ENCODE measurements at places on chromosomes 12 and 14.
A peak's percentile ranks its signal among the peaks of the same experiment; 100 is the strongest.

- no peak for DNase-seq
These were observed 60.4 kb downstream of the RASSF8 start for GRCh38 chr12:26018926-26019325.

GRCh38 chr14:65006261-65006721 is 19.6 kb downstream of the FNTB start:
- no peak for DNase-seq

DNA sequence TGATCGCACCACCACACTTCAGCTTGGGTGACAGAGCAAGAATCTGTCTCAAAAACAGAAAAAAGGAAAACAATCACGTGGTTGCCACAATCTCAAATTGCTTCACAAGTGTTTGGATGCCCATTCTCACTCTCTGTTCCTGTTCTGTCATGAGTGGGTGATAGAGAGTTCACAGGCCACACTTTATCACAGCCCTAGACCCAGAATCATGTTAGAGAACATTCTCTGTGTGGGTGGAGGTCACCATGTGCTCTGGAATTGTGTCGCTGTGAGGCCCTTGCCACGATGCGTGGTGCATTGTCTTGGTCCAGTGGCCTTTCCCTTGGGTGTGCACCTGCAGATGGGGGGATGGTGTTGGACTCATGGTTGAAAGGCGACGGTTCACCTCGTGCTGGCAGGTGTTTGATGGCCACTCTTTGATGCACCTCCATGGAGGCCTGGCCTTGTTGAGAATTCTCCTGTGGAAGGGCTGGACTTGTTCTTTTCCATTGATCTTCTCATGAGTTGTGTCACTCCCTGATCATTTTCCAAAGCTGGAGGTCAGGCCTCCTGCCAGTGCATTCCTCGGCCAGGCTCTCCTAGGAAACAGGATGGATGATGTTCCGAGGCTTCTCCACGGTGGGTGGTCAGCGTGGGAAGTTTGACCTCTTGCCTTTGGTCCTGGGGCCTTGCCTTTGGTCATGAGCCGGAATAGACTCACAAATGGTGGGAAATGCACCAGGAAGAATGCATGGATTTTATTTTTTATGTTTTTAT is 91.9 kb downstream of the SLC24A4 start:
- no peak for DNase-seq

GRCh38 chr12:58481811-58482210 is 438.5 kb downstream of the LRIG3 start:
- DNase-seq: no peak

GRCh38 chr12:85625467-85625866 is 210.7 kb downstream of the RASSF9 start:
- no peak for DNase-seq

DNA sequence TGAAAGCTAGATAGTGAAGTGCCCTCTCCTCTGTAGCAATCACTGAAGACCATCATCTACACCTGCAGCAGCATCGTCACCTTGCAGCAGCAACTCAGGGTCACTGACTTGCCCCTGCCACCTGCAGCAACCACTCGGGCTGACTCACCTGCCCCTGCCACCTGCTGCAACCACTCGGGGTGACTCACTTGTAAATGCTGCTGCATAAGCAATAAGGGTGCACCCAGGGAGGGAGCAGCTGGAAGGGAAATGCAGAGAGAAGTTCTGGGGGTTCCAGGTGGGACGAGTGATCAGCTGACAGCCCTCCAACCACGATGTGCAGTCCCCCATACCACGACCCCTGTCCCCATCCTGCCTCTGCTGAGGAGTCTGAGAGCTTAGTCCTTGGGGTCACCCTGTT is 357.1 kb upstream of the SFSWAP start:
- DNase-seq: no peak

- DNase-seq: peak; percentile 84
These were observed at the start of gene NDUFA12 for GRCh38 chr12:95003213-95003920. TSS of gene NDUFA12 (minus strand) at chr12:95003697. CDS start at chr12:95003680, 17 bp downstream.

GRCh38 chr14:92692822-92693226 is 55.6 kb downstream of the LGMN start:
- no peak for DNase-seq

DNA sequence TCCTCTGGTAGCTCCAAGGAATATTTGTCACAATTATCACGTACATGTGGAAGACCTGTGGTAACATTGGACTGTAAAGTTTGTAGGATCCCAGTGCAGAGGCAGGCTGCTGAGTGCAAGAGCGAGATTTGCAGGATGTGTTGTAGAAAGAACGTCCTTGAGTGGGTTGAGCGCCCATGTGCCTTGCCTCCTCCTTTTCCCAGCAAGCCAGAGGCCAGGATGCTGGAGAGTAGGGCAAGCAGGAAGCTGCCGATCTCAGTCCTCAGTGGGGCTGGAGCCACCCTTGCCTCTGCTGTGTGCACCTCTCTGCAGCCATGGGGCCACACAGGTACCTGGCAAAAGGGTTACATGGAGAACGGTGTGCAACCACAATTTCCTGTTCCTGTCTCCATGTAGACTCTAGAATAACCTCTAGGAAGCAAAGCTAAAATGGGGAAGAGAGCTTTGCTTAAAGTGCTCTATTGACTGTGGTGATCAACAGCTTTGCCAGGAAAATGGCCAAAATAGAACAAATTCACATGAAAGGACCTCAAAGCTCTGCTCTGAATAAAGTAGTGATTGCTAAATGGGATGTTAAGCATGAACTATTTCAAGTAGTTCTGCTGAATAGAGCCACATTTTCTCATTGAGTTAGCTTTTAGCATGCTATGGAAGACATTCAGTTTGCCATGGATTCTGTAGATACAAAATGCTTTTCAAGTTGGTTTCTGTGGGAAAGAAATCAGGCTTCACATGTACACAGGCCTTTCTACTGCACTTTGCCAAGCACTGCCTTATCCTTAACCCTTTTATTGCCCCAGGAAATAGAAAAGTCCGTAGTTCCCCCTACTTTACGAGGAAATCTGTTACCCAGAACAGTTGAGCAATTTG is 37.4 kb downstream of the ANKRD9 start:
- DNase-seq: no peak

DNA sequence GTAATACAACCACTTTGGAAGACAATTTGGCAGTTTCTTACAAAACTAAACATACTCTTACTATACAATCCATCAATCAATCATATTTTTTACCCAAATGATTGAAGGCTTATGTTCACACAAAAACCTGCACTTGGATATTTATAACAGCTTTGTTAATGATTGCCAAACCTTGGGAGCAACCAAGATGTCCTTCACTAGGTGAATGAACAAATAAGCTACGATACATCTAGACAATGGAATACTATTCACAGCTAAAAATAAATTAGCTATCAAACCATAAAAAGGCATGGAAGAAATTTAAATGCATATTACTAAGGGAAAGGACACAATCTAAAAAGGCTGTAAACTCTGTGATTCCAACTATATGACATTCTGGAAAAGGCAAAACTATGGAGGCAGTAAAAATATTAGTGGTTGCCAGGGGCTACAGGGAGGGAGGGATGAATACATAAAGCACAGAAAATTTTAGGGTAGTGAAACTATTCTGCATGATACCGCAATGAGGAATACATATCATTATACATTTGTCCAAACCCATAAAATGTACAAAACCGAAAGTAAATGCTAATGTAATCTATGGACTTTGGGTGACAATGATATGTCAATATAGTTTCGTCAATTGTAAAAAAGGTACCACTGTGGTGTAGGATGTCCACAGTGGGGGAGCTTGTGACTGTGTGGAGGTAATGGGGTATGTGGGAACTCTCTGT is 70.5 kb downstream of the GPR65 start:
- DNase-seq: no peak

DNA sequence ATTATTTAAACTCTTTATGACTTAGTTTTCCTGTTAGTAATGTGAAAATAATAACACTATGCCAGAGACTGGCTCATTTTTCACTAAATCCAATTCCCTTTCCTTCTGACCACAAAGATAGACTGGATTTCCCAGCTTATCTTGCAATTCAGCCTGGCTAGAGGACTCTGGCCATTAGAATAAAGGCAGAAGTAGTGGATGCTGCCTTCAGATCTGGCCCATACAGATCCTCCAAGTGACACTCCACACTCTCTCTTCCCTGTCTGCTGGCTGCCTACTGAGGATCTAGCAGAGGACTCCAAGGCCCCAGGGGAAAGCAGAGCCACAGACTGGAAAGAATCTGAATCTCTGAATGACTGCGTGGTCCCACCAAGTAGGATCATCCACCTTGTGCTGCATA is 188.8 kb upstream of the LMNTD1 start:
- DNase-seq: no peak

GRCh38 chr14:68553311-68553710 is 239.6 kb downstream of the ZFP36L1 start:
- DNase-seq: no peak

- DNase-seq: no peak
These were observed 3.3 kb downstream of the TMTC2 start for GRCh38 chr12:82690006-82690405.

All from pulmonary artery endothelial cell (primary cell).